Spinal cord (tissue), 10 donors: ENCODE measurements at places on chromosomes 2 and 18. TPM values are rescaled to one million over a fixed set of nuclear protein-coding genes. Genes with fewer than 3 reads are reported as not detected.

The SPC25 gene
- 9.4 TPM for total RNA-seq

GRCh38 chr2:236684504-236685256 lies 115.1 kb downstream of the ACKR3 start:
- no peak for DNase-seq

DNA sequence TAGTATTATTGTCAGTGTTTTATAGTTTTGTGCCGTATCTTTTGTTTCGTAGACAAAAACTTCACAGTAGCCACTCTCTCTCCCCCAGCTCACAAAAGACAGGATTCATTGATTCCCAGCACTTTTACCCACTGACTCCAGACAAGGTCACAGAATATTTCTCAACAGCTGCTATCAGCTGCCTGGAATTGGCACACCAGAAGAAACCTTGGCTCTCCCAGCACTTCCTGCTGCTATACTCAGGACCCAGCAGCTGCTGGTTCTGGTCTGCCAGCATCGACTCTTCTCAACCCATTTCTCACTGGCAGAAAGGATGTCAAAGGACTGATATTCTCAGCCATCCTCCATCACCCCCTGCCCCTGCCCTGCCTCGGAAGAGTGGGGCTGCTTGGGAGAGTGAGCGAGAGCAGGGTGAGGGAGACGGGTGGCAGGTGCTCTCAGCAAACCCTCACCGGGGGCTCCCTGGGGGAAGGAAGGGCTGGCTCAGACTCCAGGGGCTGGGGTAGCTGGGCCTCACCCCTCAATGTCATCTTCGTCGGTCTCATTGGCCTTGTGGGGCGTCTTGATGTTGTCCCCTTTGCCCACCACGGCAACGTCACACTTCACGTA lies 6.1 kb upstream of the OTOF start:
- DNase-seq, result peak; percentile 15

The ARHGEF33 gene
- 4.0 TPM for total RNA-seq

DNA sequence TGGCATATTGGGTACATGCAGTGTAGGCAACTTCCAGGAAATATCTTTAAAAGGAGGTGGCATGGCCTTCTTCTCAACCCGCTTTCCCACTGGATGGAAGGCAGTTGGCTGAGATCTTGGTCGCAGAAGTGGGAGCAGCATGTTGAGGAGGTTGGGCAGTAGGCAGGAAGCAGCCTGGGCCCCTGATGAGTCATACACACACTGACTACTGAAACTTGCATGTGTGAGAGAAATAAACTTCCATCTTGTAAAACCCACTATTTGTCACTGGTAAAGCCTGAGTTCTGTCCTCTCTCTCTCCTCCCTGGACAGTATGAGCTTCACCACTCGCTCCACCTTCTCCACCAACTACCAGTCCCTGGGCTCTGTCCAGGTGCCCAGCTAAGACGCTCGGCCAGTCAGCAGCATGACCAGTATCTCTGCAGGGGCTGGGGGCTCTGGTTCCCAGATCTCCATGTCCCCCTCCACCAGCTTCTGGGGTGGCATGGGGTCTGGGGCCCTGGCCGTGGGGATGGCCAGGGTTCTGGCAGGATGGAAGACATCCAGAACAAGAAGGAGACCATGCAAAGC lies 233.8 kb upstream of the SPRED2 start:
- DNase-seq, result no peak

GRCh38 chr2:69724540-69725159 lies 17.3 kb upstream of the ANXA4 start:
- peak; percentile 75 for DNase-seq

DNA sequence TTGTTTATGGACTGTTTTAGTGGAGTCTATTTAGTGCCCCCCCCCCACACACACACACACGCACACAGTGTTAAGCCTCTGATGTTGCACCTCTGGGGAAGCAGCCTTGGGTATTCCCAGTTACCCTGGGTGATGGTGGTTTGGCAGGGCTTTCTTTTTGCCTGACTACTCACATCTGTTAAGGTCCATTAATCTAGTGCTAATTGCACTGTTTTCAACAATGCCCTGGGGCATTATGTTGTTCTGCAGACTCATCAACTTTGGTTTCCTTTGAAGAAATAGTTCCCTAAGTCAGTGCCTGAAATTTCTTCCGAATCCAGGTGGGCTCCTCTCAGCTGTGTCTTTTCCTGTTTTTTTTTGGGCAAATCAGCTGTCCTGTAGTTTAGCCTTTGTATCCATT lies 34.7 kb downstream of the SPOPL start:
- no peak for DNase-seq

- DNase-seq, result no peak
Observed at GRCh38 chr2:15174567-15174966, 386.6 kb downstream of the NBAS start.
